DMS79 treated with DMSO at 0.1 percent for 48 hours (cell line): ENCODE measurements at places on chromosomes 12 and 14.

- DNase-seq: no peak
These were observed 448 bp downstream of the TSPAN9 start for GRCh38 chr12:3077572-3078081.

GRCh38 chr14:40987481-40987880, 619.2 kb upstream of the LRFN5 start:
- DNase-seq: no peak

DNA sequence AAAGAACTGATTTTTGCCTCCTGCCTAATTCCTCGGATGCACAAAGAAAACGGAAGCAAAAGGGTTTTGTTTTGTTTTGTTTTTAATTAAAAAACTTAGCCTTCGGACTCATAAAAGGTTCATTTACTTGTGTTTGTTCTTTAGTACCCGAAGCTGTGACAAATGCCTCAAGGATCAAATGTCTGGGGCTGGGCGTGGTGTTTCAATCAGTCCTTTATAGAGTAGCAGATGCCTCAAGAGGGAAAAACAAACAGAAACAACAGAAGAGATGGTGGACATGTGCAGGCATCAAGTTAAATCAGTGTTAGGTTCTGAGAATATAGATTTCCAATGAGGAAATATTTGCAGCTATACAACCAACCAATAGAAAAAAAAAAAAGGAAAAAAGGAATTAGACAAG, 1.6 kb upstream of the WIF1 start:
- no peak for DNase-seq

DNA sequence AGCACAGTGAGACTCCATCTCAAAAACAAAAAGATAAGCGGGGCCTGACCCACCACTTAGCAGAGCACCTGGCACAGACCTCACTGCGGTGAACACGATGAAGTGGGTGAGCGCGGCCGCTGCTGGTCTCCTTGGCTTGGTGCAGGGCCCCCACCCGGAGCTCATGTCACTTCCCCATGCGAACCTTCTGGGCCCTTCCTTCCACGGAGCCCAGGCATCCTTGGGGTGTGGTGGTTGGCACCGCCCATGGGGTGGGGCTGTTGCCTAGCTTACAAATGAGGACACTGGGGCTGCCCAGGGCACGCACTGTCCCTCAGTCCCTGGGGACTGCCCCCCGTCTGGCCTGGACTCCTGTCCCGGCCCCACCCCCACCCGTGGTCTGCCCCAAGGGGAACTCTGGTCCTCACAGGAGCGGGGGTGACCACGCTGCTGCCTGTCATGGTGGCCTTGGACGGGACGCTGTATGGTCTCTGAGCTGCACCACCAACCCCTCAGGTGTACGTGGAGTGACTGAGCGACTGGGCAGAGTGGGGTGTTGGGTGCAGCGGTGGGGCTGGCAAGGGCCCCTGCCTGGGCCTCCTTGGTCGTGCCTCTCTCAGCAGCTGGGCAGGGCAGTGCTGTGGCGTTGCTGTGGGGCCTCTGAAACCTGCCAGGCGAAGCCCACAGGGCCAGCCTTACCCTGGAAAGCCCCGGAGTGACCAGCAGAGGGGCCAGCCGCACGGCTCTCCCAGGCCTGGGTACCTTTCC, 15.3 kb downstream of the FBRSL1 start:
- DNase-seq: no peak

GRCh38 chr14:105422695-105423487, 3.3 kb downstream of the MTA1 start:
- no peak for DNase-seq

DNA sequence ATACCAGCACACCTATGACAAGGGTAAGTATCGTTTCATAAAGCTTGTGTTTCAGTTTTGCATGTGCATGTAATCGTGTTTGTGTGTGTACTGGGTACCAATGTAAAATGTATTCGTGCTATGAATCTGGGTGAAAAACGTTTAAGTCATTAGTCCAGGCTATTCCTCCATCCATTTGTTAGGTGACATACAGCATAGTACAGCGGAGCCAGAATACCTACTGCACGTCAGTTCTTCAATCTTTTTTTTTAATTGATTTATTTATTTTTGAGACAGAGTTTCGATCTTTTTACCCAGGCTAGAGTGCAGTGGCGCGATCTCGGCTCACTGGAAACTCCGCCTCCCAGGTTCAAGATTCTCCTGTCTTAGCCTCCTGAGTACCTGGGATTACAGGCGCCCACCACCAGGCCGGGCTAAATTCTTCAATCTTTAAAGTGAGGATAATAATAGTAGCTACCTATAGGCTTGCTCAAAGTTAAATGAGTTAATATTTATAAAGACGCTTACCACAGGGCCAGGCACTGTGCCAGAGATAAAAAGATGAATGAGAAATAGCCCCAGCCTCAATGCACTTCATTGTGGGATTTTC, 661 bp upstream of the RPS26 start:
- DNase-seq: peak; percentile 55

- DNase-seq: peak; percentile 89
These were observed 42.0 kb upstream of the GPR68 start for GRCh38 chr14:91286530-91286937.

- no peak for DNase-seq
These were observed 132.3 kb downstream of the CHST11 start for GRCh38 chr12:104588921-104589590.

DNA sequence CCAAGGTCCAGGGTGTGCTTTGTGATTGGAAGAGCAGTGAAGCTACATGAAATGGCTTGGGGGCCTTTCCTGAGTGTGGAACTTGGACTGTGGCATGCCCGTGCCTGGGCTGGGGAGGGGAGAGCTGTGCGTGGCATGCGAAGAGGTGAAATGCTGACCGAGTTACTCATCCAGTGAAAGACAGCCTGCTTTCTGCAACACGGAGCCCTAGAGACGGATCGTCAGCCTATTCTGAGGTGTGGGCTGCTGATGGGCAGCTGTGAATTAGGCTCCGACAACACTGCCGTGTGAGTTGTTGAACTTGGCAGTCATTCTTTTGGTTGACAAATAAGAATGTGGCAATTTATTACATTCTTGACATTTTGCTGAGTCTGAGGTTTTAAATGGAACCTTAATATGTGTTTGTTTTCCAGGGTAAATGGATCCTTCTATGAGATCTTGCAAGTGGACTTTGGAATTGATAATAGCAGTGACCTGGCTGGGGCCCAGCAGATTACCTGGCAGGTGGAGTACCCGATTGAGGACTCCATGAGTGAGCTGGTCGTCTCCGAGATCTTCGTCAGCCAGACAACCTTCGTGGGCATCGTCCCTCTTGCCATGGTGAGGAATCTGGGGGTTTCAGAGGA, 453.9 kb downstream of the AACS start:
- no peak for DNase-seq

GRCh38 chr12:78562368-78563205, 302.0 kb upstream of the SYT1 start:
- no peak for DNase-seq

DNA sequence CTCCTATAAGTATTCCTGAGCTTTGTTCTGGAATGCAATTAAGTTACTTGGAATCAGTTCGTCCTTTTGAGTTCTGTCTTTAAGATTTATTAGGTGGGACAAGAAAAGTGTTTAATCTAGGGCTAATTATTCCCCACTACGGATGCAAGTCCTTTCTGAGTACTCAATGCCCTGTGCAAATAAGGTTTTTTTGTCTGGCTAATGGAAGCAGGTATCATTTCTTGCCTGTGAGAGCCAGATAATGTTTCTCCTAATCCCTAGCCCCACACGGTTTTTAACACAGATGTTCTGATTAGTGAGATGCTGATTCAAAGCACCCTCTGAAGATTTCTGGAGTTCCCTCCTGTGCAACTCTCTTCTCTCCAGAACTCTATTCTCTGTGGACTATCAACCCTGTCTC, 296.6 kb upstream of the PRICKLE1 start:
- no peak for DNase-seq

- DNase-seq: peak; percentile 20
These were observed 414.1 kb upstream of the STXBP6 start for GRCh38 chr14:25464078-25464477.

- no peak for DNase-seq
These were observed 301.4 kb downstream of the BMP4 start for GRCh38 chr14:53655080-53655785.

DNA sequence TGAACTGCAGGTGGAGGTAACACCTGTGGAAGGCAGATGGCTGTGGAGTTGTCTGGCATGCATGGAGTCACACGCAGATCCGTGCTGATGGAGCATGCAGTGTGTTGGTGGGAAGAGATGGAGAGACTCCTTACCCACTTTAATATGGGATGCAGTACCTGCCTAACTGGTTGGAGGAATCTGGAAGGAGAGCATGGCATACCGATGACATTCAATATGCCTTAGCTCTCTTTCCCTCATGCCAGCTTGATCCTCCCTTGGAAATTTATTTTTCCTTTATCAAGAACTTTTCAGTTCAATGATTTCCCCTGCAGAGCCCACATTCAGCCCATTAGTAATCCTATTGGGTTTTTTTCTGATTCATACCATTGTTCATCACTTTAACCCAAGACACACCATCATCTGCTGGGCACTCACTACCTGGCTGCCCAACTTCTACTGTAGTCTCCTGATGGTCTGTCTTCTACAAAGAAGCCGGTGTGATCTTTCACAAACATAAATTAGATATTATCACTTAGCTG, 25.9 kb upstream of the NR2C1 start:
- DNase-seq: no peak

GRCh38 chr12:78835493-78835892, 29.1 kb upstream of the SYT1 start:
- DNase-seq: no peak

DNA sequence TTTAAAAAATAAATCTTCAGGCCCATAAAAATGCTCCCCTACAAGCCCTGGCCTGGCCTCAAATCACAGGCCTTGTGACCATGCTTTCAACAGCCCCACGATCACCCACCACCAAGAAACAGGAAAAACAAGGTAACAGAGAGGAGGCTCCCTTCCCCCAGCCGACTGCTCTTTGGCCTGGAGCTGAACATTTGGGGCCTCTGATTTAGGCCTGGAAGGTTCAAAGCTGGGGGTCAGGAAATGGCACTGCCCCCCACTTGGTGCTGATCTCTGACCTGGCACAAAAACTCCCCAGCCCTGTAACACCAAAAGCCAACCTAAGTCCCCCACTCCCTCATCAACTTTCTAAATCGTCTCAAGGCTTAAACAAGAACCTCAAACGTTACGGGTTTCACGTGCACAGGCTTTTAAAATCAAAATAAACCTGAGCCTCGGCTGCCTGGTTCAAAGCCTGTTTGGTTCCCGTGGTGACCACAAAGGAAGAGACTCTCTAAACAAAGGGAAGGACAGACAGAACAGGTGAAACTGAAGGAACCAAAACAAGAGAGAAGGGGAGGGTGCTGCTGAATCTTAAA, 9.0 kb downstream of the ACTN1 start:
- DNase-seq: no peak

GRCh38 chr14:22489957-22490950, 98.8 kb downstream of the DAD1 start:
- DNase-seq: no peak

GRCh38 chr12:14164266-14164665, 182.9 kb upstream of the GRIN2B start:
- no peak for DNase-seq

GRCh38 chr12:114888448-114888847, 204.5 kb upstream of the TBX3 start:
- peak; percentile 62 for DNase-seq

DNA sequence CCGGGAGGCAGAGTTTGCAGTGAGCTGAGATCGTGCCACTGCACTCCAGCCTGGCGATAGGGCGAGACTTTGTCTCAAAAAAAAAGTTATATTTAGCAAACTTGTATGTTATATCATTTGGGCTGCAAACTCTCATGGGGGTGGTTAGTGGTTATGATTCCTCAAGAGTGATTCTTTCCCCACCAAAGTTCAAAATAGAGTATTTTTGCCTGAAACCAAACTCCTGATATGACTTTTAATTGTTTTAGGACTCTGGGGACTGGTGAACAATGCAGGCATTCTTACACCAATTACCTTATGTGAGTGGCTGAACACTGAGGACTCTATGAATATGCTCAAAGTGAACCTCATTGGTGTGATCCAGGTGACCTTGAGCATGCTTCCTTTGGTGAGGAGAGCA, 18.6 kb downstream of the HSD17B6 start:
- no peak for DNase-seq

- no peak for DNase-seq
These were observed 316.1 kb downstream of the GALC start for GRCh38 chr14:87676814-87677437.

GRCh38 chr12:126936181-126936851, 1330.7 kb upstream of the TMEM132C start:
- DNase-seq: no peak

GRCh38 chr14:42001431-42001830, 394.8 kb downstream of the LRFN5 start:
- DNase-seq: no peak

DNA sequence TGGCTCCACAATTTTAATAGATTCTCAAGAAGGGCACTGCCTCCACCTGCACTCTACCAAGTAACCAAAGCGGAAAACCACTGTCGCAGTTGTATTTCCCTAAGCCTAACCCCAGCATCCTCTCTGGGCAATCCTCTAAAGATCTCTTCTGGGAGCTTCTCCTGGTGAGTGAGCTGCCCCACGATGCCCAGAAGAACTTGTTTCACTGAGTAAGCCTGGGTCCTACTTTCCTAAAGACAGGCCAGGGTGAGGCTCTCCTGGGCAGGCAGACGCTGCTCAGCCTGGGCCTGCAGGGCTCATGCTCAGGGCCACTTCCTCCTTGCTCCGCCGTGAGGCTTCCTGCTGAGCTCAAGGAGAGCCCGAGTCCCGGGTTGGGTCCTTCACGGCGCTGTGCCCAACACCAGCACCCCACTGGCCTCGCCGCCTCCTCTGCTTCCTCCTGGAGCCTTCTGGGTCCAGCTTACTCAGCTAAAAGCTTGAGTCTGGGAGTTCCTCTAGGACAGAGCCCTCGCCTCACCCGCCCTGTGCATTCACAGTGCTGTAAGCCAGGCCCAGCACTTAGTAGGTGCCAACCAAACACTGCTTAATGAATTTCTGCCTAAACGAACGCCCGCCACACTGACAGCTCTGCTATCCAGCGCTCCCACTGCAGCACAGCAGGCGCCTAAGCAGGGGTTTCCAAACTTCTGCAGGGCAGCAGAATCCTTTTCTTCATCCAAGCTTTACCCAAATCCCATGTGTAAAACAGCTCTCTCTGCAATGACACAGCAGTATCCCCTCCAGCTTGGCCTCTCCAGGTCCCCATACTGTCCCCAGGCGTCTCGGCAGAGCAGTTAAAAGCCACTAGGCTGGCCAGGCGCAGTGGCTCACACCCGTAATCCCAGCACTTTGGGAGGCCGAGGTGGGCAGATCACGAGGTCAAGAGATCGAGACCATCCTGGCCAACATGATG, 5.7 kb downstream of the RAB35 start:
- DNase-seq: no peak

GRCh38 chr14:89013098-89013504, 188.7 kb downstream of the TTC8 start:
- no peak for DNase-seq

DNA sequence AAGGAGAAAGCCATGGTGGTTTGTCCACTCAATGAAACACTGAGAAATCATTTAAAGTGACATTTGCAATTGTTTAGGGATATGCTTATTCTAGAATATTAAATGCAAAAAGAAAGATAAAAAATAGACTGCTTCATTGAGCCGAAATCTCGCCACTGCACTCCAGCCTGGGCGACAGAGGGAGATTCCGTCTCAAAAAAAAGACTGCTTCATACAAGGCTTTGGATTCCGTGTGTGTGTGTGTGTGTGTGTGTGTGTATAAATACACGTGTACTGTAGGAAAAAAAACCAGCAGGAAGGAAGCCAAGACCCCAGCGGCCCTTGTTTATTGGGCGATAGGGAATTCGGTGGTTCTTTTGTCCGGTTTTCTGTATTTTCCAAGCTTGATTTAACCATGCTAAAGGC, 3.2 kb upstream of the ZNF839 start:
- peak; percentile 89 for DNase-seq

GRCh38 chr12:106049546-106049945, 89.2 kb downstream of the NUAK1 start:
- DNase-seq: no peak
